Gastroesophageal sphincter (tissue), 4 donors: ENCODE measurements at places on chromosomes 7 and 10.

DNA sequence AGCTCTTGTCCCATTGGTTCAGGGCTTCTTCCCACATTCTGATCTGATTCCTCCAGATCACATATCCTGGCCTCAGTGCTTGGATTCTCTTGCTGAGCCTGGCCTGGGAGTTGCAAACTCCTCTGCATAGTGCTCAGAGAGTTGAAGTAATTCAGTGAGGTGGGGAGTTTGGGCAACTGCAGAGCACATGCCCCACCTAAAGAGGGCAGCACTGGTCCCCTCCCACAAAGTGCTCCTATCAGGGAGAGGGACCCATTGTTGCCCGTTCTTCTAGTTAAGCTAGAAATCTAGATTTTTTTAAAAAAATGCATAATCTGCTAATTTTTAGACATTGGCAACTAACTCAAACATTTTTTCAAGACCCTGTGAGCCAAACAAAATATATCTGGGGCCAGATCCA is 45.1 kb downstream of the CHN2 start:
- no peak for ATAC-seq

- no peak for ATAC-seq
Observed at GRCh38 chr10:78894089-78894840, 174.5 kb upstream of the ZMIZ1 start.

- no peak for ATAC-seq
Observed at GRCh38 chr7:151616443-151617213, 96.9 kb upstream of the RHEB start.

GRCh38 chr7:29527505-29528108 is 36.0 kb upstream of the PRR15 start:
- no peak for ATAC-seq

DNA sequence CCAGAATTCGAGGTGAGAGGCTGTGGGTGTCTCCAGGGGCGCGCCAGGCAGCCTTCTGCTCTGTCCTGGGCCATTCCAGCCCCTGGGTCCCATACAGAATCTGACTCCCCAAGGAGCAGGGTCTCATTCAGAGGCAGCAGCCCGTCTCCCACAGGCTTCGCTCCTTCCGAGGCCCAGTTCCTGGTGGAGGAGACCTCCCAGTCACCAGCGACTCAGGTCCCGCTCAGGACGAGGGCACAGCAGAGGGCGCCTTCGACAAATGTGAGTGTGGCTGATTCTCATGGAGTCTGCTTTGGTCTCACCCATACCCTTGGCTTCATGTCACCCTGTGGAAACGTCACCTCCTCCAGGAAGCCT is 81.8 kb upstream of the GPR26 start:
- no peak for ATAC-seq

DNA sequence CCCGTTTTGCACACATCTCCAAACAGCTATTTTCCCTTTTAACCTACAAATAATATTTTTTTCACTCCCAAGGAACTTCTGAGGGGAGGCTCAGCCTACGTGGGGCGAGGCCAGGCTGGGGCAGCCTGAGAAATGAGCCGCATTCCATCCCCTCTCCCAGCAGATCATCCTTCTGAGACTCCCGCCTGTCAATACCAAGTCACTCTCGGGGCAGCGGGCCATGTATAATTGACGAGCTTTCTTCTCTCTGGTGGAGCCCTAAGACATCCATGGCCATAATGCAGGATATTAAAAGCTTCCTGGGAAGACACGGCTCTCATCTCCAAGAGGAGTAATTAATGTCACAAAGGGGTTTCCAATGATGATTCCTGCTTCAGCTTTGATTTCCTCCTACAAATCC is 37.8 kb upstream of the CHST15 start:
- ATAC-seq: no peak

DNA sequence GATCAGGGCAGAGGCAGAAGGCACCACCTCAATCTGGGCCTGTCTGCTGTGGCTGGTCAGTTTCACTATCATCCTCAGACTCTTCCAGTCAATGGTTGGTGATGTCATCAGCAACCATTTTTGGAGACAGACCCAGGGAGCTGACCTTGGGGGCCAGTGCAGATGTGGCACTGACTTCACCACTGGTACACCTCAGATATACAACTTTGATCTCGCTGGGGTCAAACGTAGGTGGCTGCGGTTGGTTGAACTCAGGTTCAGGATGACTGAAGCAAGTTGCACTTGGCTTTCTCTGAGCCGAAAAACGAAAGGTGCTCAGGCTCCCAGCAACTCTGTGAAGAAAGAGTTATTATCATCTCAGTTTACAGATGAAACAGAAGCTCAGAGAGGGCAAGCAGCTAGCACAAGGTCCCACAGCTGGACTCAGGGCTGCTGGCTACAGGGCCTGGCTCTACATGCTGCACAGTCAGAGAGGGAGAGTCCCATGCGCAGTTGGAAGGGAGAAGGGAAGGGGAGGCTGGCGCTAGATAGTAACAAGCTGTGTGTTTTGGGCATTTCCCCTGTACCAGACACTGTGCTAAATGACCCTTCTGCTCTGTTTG is 27.2 kb downstream of the ANKRD16 start:
- ATAC-seq: no peak

GRCh38 chr7:108073305-108074070 is 56.7 kb downstream of the LAMB4 start:
- no peak for ATAC-seq

- ATAC-seq: no peak
Observed at GRCh38 chr10:57049096-57049495, 688.0 kb upstream of the ZWINT start.

DNA sequence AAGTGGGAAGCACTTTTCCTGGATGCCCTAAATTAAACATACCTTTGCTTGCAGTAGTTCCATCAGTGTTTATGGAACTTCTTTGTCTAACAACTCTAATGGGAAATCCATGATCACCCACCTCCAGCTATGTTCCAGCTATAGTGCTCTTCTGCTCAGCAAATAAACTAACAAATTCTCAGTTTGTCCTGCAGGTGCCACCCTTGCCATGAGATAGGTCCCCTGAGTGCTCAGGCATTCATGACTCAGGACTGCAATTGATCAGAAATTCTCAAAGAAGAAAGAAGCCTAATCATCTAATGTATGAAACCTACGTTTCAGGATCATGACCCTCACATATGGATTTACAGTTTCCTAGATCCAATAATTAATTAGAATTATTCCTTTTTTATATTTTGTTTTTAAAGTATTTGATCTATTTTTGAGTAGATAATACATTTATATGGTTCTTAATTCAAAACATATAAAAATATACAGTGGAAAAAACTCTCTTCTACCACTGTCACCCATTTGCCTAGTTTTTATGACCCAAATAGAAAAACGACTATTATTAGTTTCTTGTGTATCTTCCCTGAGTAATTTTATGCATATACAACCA is 48.7 kb upstream of the DYNC1I1 start:
- no peak for ATAC-seq

DNA sequence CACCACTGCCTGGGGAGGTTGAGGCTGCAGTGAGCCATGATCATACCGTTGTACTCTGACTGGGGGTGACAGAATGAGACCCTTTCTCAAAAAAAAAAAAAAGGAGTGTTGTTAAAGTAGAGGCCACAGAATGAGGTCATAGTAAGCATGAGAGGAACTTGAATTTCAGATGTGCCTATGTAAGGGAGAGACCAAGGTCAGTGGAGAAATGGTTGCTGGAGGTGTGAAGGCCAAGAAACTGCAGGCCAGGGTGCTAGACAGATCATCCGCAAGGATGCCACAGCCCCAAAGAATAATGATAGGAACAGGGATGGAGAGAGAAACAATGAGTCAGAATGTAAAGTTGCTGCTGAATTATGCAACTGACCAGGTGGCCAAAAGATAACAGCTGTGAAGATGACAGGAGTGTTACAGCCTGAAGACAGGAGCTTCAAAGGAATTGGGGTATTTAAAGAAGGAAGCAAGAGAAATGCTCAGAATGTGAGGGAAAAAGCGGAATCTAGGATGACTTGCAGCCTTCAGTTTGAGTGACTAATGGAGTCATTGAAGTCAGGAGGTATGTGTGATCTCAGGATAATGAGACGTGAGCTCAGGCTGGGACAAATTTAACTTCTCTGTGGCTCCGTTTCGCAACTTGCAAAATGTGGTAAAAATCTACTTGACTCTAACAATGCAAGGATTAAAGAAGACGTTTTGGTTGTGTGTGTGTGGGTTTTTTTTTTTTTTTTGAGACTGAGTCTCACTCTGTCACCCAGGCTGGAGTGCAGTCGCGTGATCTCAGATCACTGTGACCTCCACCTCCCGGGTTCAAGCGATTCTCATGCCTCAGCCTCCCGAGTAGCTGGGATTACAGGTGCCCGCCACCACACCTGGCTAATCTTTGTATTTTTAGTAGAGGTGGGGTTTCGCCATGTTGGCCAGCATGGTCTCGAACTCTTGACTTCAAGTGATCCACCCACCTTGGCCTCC is 22.2 kb downstream of the TYW1B start:
- ATAC-seq: no peak

GRCh38 chr10:7458556-7458955 is 47.7 kb upstream of the SFMBT2 start:
- no peak for ATAC-seq

GRCh38 chr7:93551063-93551895 is 23.2 kb downstream of the CALCR start:
- ATAC-seq: no peak

DNA sequence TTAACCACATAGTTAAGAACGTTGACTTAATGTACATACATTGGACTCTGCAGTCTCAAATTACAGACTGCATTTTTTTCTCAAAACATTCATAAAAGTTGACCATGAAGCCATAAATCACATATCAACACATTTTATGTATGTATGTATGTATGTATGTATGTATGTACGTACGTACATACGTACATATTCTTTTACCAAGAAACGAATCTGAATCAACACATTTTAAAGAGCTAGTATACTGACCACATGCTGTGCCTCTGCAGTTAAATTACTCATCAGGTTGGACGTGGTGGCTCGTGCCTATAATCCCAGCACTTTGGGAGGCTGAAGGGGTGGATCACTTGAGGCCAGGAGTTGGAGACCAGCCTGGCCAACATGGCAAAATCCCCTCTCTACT is 105.8 kb downstream of the GPR158 start:
- ATAC-seq: no peak

DNA sequence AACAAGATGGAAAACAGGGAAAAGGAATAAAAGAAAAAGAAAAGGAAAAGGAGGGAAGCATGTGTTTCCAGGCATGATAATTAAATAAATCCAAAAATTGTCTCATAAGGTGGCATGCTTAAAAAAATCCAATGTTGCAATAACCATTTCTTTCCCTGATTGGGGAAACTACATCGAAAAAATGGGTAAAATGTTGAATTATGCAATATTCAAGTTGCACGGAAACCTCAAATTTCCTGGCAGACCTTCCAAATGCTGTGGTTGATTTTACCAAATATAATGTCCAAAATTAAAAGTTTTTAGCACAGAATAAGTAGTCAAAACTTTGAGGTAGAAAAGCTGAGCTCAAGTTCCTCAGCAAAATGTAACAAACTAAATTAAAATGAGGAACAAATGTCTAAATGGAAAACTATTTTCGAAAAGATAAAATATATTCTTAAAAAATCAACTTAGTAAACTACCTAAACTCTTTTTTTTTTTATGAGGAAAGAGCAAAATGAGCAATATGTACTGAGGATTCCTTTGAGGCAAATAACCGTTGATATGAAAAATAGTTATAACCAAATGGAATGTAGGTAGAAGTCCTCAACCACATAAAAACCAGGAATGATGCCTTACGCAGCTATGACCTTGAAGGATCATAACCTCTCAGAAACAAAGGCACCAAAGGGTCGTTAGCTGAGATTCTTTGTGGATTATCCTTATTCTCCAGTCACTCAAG is 52.6 kb downstream of the MACC1 start:
- ATAC-seq: no peak

DNA sequence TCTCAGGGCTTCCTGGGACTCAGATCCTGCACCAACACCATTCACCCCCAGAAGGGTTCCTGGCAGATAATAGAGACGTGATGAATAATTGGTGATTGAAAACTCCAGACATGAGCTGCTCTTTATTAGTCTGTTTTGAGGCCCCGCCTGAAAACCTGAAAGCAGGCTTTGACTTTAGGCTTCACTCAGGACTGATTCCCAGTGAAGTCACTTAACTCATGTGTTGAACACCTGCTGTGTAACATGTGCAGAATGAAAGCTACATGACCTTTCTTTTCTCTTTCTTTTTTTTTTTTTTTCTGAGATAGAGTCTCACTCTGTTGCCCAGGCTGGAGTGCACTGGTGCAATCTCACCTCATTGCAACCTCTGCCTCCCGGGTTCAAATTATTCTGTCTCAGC is 8.9 kb downstream of the SPACDR start:
- no peak for ATAC-seq

DNA sequence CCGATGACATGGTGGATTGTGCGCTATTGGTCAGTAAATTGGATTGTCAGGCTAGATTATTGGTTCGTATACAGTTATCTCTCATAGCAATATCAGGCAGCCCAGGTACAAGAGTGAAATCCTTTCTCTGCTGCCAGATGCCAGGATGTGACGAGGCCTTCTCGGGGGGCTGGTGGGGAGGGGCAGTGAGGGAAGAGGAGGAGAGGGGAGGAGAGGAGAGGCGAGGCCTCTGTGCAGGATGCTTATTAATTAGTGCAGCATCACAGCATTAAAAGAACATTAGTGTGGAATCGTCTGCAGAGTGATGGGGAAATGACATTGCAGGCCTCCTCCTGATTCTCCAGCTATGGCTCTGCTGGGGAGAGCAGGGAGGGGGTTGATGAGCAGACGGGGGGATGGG is 30.5 kb upstream of the SLF2 start:
- ATAC-seq: no peak

- no peak for ATAC-seq
Observed at GRCh38 chr10:9010093-9010492, 955.6 kb downstream of the GATA3 start.

DNA sequence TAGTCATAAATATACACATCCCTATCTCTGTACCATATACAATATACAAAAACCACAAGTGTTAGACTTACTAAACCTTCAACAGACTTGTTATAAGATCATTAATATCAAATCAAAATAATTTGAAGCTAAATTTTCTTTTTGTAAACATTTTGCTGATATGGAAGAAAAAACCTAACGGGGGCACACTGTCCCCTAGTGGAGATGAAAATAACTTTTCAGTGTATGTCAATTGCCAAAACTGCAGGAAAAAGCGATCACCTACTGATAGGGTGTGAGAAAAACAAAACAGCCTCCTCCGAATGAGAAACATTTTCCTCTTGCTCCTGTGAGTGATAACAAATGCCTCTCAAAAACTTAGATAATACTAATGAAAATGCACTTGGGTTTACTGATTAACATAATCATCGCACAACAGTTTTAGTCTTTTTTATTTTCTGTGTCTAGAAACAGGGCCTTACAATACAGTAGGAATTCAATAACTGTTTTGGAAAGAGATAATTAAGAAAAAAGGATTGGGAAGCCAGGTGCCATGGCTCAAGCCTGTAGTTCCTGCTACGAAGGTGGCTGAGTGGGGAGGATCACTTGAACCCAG is 322.7 kb downstream of the CRPPA start:
- ATAC-seq: no peak
